ENCODE measurements at places on chromosomes 5 and 9.

- DNase-seq, result no peak
Measured at GRCh38 chr9:35293376-35293964, 131.7 kb downstream of the UNC13B start.

DNA sequence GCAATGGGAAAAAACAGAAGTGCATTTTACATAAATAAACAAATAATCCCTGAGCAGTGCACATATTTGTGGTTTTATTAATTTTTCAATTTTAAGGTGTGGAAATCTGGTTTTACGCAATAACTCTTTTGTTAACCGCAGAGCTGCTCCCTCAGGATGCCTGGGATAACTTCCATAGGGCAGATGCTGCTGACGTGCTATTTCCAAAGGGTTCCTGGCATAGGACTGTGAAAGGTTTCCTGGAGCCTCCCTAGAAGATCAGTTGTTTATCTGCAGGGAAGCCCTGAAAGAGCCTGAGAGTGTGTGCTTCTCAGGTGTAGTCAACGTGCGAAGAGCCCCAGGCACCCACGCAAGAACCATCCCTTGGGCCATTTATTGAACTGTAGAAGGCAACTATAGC lies 443.5 kb downstream of the PLK2 start:
- no peak for DNase-seq

- DNase-seq, result no peak
Measured at GRCh38 chr9:129351058-129351641, 173.1 kb upstream of the IER5L start.

- DNase-seq, result no peak
Measured at GRCh38 chr9:113921396-113921925, 45.4 kb downstream of the ZNF618 start.

DNA sequence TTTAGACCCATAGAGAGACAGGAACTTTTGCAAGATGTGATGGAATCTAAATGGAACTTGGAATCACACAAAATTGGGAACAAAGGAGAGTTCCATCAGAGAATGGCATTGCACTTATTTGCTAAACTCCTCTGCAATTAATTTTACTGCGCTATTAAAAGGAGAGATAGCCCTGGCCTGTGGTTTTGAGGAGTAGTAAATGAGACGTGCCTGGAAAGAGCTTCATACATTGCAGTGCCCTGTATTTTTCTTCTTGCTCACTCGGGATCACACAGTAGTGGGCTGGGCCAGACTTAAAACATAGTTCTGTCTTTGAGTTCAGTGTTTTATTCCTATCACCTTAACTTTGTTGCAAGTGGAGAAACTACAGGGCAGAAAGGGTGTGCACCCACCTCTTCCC lies 94.4 kb upstream of the SLC27A6 start:
- DNase-seq, result no peak

GRCh38 chr9:70829591-70830265 lies 291.7 kb downstream of the TRPM3 start:
- no peak for DNase-seq

- DNase-seq, result no peak
Measured at GRCh38 chr5:77129391-77129990, 42.4 kb upstream of the ZBED3 start.

- peak; percentile 12 for DNase-seq
Measured at GRCh38 chr5:149581192-149581861, at the start of gene ARHGEF37. Gene ARHGEF37, plus strand, starts transcription at chr5:149581498. Its CDS starts 16,272 bp downstream, at chr5:149597770.

- DNase-seq, result no peak
Measured at GRCh38 chr9:76591256-76591950, 132.4 kb downstream of the GCNT1 start.

DNA sequence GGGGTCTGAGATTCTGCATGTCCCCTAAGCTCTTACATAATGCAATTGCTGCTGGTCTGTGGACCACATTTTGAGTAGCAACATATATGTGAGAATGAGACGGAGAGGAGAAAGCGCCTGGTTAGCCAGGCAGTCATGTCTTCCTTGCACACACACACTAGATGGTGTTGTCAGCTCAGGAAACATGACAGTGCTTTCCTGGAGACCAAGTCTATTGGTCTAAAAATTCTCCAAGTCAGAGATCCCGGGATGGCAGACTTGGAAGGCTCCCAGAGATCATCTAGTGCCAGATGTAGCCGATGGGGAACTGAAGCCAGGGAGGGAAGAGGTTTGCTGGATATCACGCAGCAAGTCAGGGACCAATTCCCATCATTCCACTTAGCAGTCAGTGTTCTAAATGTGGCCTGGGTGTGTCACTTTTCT lies 53.4 kb downstream of the GALNT12 start:
- no peak for DNase-seq

- DNase-seq, result no peak
Measured at GRCh38 chr9:8585036-8585435, 785.5 kb upstream of the DMAC1 start.

- DNase-seq, result no peak
Measured at GRCh38 chr5:90866915-90867731, 308.5 kb downstream of the ADGRV1 start.

DNA sequence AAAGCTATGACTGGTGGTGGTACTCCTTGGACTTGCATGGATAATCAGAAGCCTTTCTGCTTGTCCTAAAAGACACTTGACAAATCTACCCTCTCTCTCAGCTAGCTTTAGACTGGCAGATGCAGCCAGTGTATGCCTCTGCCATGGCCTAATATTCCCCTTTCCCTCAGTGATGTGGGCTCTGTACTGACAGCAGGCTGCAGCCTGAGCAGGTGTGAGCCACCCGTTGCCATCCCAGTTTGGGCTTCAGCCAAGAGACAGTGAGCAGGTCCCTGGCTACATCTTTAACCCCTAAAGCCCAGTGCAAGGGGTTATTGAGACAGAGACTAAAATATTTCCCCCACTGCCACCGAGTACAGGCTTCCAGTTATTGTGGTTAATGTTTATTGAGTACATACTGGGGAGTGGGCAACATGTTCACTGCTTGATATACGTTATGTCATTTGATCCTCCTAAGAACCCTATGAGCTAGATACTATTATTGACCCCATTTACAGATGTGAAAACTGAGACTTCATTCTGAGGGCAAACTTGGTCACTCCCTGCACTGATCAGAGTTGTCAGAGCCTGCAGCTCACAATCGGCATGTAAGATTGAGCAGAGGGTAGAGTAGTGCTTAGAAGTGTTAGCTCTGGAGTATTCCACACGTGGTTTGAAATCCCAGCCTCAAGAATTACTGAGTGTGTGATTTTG lies 254.2 kb downstream of the ARHGAP26 start:
- no peak for DNase-seq

GRCh38 chr5:73587923-73588322 lies 22.4 kb downstream of the UTP15 start:
- no peak for DNase-seq

DNA sequence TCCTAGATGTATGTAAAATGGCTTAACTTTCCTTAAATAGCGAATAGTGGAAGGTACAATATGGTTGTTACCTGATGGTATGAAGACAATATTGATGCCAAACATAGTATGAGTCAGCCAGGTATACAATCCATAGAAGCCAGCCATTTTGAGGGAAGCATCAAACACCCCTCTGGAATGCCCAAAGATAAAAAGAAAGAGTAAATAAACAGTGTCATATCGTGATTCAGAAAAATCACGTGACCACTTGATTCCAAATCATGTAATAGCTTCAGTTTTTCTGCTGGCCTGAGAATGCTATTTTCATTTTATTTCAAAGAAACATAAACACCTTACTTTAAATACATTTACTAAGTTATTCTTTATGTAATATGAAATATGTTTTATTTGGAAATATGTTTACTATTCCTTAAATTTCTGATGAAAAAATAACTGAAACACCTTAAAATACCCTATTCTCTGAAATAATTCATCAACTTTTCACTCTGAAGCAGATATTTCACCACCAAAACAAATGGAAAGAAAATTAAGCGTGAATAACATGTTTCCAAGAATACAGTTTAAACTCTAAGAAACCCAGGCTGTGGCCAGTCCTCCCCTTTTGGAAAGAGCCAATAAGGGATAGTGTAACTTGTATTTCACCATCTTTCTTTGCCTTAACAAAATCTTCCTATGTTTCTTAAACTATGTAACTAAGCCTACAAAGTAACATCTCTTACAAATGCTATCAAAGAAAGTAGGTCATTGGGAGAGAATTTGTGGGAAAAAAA lies 24.8 kb upstream of the CTNNAL1 start:
- no peak for DNase-seq

DNA sequence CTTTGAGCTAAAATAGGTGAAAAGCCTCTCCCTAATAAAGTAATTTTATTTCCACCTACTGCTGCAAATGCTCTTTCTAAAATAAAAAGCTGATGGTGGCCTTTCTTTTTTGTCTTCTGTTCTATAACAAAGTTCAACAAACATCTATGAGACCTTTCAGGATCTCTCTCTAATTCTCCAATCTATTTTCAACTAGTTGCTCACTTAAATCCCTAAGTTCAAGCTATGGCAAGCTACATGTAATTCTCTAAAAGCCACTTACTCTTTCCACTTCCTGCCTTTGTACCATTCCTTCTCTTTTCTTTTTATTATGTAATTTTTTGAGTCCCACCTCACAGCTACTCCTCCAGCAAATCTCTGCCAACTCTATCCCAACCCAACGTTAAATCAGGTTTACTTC lies 20.9 kb downstream of the CHD1 start:
- no peak for DNase-seq

DNA sequence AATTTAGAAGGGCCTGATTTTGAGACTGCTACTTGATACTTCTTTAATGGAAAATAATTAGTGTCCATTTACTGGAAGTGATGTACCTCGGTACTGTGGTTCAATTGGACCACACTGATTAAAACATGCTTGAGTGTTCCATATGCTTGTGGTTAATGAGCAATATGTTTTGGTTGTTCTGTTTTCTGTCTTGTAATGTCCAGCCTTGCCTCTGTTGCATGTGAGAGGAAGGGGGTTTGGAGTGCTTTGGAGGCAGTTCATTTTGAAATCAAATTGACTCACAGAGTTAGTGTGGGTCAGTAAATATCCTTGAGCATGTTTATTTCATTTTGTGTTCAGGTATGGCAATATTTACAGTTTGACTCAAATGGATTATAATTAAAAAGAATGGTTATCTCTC lies 334.4 kb downstream of the ARHGEF28 start:
- no peak for DNase-seq

DNA sequence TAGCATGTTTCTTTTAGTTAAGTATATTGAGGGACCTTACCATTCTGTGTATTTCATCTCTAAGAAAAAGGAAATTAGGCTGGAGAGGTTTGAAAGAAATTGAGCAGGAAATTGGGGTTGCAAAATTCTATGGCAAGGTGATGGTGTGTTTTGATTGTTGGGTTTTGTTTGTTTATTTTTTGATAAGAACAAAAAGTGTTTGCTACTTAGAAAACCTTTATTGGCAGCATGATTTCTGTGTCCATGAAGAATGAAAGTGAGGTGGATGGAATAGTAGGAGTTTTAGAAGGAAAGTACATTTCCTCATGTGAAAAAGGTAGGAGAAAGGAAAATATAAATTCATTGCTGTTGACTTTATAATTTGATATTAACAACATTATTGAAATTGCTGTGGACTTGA lies 167.1 kb downstream of the CD180 start:
- DNase-seq, result no peak

- DNase-seq, result no peak
Measured at GRCh38 chr5:59097116-59097515, 514.2 kb downstream of the RAB3C start.

- no peak for DNase-seq
Measured at GRCh38 chr9:123345567-123345955, 10.4 kb upstream of the CRB2 start.

DNA sequence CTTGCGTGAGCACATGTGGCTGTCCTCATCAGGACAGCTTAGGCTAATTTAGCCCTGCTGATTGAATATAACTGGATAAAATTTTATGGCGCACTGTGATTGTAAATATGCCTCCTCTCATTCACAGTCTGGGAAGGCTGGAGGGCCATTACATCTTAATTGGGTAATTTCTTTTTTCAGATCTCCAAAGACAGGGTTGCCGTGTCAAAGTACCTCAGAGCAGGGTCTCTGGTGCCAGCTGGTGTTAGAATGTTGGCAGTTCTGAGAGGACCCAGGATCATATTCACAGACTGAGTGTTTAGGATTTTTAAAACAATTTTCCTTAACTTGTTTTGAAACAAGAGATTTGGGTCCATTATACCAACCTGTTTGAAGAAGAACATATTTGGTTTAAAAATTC lies 455.7 kb upstream of the TLE4 start:
- DNase-seq, result no peak

DNA sequence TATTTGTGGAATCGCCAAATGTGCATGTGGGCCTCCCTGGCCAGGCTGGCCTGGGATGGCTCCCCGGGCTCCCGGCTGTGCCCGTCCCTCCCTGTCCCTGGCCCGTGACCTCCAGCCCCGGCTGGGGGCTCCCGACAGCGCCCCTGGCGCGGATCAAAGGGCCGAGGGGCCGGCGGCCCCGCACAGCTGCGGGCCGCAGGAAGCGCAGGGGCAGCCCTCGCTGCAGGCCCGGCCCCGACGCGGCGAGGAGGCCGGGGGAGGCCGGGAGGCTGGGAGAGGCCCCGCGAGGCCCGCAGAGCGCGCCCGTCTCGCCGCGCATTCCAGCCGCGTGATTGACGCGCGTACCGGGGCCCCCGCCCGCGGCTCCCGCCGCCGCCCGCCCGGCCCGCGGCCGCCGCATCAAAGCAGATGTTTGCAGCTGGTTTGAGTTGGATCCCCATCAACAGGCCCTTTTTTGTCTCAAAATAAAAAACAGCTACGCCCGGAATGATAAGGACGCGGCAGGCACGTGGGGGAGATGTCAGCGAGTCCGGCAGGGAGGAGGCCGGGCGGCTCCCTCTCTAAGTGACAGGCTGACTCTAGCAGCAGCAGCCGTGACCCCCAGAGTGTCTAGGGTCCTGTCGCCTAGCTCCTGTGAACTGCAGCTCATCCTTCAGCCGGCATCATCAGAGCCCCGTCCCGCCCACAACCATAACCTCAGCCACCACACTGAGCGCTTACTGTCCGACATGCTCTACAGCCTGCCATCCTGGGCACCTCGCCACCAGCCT lies 69.4 kb downstream of the LMX1B start:
- no peak for DNase-seq

- no peak for DNase-seq
Measured at GRCh38 chr5:150431574-150431973, 18.0 kb downstream of the RPS14 start.

DNA sequence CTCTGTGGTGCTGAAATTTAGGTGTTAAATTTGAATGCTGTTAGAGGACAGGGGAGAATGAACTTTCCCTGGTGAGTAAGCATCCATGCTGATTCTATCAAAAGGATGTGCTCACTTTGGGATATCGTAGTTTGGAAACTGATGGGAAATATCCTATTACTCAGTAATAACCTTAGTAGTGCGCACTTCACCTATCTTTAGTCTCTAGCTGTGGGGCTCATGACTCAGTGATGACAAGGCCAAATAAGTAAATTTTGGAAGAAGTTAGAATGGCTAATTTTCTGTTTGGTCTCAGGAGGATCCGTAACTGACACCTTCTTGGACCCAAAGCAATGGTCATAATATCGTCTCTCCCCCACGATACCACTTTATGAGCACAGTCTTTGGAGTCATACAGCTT lies 448.4 kb downstream of the PSAT1 start:
- DNase-seq, result no peak

GRCh38 chr9:99192786-99193465 lies 28.8 kb downstream of the ALG2 start:
- no peak for DNase-seq
